ENCODE measurements at places on chromosomes 11 and 22. TPM values are rescaled to one million over a fixed set of nuclear protein-coding genes. Genes with fewer than 3 reads are reported as not detected.

- no peak for DNase-seq
Observed at GRCh38 chr11:121741351-121741760, 288.6 kb upstream of the SORL1-AS1 start.

The INSC gene
- total RNA-seq = not detected

DNA sequence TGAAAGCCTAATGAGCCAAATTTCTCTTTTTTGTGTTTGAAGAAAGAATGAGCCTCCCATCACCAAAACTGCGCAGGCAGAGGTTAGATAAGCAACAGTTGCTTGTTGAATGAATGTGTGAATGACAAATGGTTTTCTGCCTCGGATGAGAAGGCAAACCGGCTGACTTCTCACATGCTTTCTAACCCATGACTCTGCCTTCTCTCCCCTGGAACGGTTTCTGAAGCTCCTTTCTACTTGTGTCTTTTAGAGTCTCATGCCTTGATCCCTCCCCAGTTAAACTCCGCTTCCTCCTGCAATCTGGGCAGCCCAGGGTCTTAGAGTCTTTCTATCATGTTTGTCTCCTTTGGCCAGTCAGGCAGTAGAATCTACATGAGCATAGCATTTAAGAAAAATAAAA is 342.1 kb upstream of the NCAM1 start:
- DNase-seq = no peak

GRCh38 chr11:65310215-65310614 is 4.5 kb upstream of the CDC42EP2 start:
- no peak for DNase-seq

The ADAMTS15 gene
- total RNA-seq = 42.6 TPM

GRCh38 chr11:95413761-95414160 is 182.8 kb upstream of the SESN3 start:
- DNase-seq = no peak

The CNGA4 gene
- total RNA-seq = not detected

DNA sequence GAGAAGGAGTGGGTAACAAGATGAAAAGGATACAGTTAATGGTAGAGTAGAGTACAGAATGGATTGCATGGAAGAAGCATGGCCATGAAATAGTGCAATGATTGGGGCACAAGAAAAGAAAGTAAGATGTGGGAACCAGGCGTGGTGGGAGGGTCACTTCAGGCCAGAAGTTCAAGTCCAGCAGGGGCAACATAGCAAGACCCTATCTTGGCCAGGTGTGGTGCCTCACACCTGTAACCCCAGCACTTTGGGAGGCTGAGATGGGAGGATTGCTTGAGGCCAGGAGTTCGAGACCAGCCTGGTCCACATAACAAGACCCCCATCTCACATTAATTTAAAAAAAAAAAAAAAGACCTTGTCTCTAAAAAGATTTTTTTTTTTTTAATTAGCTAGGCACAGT is 1.4 kb upstream of the C11orf52 start:
- no peak for DNase-seq

The FXYD6 gene
- 27.4 TPM for total RNA-seq

The TRPC6 gene
- total RNA-seq = 14.0 TPM

- no peak for DNase-seq
Observed at GRCh38 chr11:100776212-100776896, 89.3 kb downstream of the ARHGAP42 start.

DNA sequence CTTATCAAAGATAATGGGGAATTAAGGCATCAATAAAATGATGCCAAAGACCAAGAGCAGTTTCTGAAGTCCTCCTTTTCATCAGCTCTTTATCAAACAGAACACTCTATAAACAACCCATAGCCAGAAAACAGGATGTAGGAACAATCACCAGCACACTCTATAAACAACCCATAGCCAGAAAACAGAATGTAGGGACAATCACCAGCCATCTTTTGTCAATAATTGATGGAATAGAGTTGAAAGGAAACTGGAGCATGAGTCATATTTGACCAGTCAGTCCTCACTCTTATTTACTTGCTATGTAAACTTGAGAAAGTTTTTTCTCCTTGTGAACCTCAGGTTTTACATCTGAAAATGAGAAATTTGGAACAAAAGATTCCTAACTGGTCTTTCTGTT is 10.0 kb downstream of the MS4A2 start:
- DNase-seq = no peak

DNA sequence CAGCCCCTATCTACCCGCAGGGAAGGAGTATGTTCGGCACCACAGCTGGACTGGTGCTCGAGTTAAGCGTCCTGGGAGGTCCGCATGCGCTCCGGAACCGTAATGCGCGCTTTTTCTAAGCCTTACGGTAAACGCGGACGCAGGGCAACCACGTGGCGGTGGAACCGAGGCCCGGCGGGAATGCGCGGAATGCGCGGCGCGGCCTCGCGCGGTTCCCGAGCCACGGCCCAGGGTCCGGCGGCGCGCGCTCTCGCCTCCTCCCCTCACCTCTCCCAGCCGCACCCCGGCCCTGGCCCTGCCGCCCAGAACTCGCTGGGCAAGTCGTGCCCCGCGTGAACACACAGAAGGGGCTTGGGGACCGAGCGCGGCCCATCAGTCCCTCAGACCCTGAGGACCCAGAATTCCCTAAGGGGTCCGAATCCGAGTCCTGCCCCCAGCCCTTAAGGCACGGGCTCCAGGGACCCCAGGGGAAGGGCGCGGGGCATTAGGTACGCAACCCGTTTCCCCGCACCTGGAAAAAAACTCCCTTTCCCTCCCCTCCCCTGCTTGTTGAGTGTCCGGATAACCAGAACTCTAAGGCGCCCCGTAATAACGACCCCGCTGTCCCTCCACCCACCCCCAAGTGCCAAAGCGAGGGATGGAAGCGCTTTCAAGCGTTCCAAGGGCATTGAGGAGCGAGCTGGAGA is 4.3 kb upstream of the CCND1 start:
- DNase-seq = no peak

The TUBA8 gene
- 5.2 TPM for total RNA-seq

DNA sequence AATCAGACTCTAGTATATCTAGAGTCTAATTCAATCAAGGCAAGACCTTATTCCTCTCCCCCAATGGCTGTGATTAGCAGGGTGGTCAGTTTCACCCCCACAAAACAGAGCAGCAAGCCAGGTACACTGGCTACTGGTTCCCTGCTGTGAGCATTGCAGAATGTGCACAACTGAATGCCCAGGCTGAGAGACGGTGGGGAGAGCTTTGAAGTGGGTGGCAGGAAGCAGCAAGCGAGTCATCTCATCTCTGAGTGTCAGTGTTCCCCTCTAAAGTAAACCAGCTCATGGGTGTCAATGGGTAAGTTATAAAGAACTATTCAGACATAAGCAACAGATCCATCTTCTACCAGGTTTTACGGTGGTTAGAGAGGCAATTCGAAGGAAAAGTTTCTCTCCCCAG is 37.6 kb downstream of the GAB4 start:
- DNase-seq = no peak

The KCNE3 gene
- total RNA-seq = 18.1 TPM

The EHF gene
- not detected for total RNA-seq

DNA sequence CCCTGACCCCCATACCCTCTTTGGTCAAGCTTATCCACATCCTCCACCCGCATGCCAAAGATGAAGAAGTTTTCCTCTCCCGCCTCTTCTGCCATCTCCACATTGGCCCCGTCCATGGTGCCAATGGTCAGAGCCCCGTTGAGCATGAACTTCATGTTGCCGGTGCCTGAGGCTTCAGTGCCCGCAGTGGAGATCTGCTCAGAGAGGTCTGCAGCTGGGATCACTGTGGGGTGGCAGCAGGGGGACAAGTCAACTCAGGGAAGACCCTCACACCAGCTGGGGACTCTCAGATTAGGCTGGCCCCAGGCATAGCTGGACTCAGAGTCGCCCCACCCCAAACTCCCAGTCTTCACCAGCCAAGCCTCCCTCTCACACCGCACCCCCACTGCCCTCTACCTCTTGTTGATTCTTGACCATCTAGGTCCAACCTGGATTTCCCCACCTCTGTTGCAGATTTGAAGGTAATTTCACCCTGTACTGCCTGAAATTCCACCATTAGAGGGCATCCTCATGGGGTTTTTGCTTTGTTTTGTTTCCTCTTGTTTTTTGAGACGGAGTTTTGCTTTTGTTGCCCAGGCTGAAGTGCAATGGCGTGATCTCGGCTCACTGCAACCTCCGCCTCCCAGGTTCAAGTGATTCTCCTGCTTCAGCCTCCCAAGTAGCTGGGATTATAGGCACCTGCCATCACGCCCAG is 6.6 kb upstream of the RASGRP2 start:
- DNase-seq = no peak

The RPS13 gene
- 1,397 TPM for total RNA-seq

- no peak for DNase-seq
Observed at GRCh38 chr11:22031791-22032190, 161.1 kb upstream of the ANO5 start.

GRCh38 chr11:120179057-120179672 is 31.7 kb upstream of the OAF start:
- DNase-seq = peak; percentile 21

- DNase-seq = no peak
Observed at GRCh38 chr11:9092853-9093778, 1.7 kb upstream of the SCUBE2 start.

DNA sequence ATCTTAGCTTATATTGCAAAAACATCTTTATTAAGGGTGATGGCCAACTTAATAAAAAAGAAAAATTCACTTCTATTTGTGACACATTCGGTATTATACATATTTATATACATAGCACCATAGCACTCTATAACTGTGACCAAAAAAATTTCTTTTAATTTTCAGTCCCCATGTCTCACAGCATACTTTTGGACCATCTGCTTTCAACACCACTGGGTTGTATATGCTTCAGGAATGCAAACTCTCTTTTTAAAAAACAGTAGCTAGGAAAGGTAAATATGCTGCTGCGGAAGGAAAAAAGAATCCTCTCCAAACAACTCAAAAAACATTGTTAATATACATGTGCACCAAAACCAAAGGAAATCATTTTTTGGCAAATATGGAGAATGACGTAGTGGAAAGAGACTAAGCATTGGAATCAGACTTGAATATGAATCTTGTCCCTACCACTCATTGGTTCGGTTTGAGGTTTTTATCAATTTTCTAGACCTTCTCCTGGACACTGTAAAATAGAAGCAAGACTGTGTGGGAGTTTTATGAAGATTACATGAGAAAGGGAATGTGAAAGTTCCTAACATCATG is 227.9 kb downstream of the BLID start:
- no peak for DNase-seq

GRCh38 chr22:48984639-48985038 is 843.0 kb downstream of the BRD1 start:
- DNase-seq = no peak

- DNase-seq = no peak
Observed at GRCh38 chr22:23532731-23533130, 47.4 kb downstream of the IGLL1 start.

DNA sequence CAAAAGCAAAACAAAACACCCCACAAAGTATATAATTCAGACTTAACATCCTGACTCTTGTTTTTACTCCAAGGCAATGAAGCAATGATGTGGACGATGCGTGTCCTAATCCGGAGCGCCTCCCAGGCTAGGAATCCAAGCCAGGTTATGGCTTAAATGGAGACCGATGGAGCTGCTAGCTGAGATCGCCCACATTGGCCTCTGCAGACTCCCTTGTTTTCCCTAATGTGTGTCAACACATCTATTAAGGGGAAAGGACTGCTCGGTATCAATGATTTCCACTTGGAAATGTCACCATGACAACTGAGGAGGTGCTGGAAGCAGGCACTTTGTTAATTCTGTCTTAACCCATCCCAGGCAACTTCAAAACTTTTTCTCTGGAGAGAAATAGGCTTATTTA is 311.7 kb downstream of the TBC1D22A start:
- no peak for DNase-seq

GRCh38 chr22:27424319-27424718 is 377.2 kb downstream of the MN1 start:
- DNase-seq = no peak

GRCh38 chr11:3090096-3090901 is 33.1 kb upstream of the CARS1 start:
- DNase-seq = no peak

- DNase-seq = no peak
Observed at GRCh38 chr11:66340596-66341501, 4.1 kb downstream of the BRMS1 start.

The PPP1R14B gene
- 99.6 TPM for total RNA-seq

Measured in omental fat pad (tissue), 4 donors.